ENCODE measurements at places on chromosomes 4 and X. TPM values are rescaled to one million over a fixed set of nuclear protein-coding genes. Genes with fewer than 3 reads are reported as not detected.

Gene BBS12
- total RNA-seq, result 7.1 TPM

Gene NAP1L5
- total RNA-seq, result 11.0 TPM

Gene GCNA
- 3.0 TPM for total RNA-seq

Gene TRO
- 30.3 TPM for total RNA-seq

Gene NEUROG2
- not detected for total RNA-seq

Gene DDIT4L
- 2.7 TPM for total RNA-seq

Gene PWWP3B
- 2.1 TPM for total RNA-seq

Gene KCTD8
- total RNA-seq, result not detected
